Neural crest cell (in vitro differentiated cells): ENCODE measurements at places on chromosomes 13 and 19. TPM values are rescaled to one million over a fixed set of nuclear protein-coding genes. Genes with fewer than 3 reads are reported as not detected.

The RAX2 gene
- not detected in 2 replicates for total RNA-seq

DNA sequence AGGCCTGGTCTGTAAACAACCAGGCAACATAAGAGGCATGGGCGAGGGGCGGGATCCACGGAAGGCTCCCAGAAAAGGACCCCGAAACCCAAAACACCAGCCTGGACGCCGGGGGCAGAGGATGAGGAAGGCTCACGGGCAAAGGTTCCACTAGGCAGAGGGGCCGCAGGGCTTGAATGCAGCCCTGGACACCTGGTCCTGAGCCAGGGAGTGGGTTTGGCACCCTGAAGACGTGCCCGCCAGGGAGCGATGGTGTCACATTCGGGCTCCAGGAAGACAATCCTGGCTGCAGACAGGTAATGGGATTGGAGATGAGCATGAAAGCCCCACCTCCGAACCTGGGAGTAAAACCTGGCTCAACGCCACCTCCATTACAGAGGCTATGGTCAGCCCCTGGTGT is 31.8 kb downstream of the ZNF787 start:
- no peak overlapping the region for H3K27ac ChIP-seq
- H3K4me1 ChIP-seq, result peaks cover 10% of the 10 kb centered on the region
- DNase-seq, result no peak
- peaks cover 23% of the 10 kb centered on the region for H3K36me3 ChIP-seq
- no peak overlapping the region for H3K4me3 ChIP-seq
- H3K27me3 ChIP-seq, result no peaks in the 10 kb centered on the region

GRCh38 chr19:2923510-2923909 is 21.3 kb downstream of the ZNF77 start:
- H3K27ac ChIP-seq, result no peak overlapping the region
- no peaks in the 10 kb centered on the region for H3K27me3 ChIP-seq
- DNase-seq, result no peak

The TMEM255B gene
- 2.4 and 2.5 TPM in 2 replicates for total RNA-seq

DNA sequence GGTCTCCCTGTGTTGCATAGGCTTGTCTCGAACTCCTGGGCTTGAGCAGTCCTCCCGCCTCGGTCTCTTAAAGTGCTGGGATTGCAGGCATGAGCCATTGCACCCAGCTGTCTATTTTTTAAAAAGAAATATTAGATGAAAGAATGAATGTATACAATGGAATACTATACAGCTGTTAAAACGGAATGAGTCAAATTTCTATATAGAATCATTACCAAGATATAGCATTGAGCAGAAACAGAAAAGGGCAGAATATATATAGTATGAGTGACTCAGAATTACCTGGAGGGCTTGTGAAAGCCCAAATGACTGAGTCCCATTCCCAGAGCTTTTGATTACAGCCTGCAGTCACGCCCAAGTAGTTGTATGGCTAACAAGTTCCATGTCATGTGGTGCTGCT is 4.4 kb downstream of the DACT3 start:
- no peak overlapping the region for H3K27ac ChIP-seq
- peaks cover 24% of the 10 kb centered on the region for H3K27me3 ChIP-seq
- H3K36me3 ChIP-seq, result no peaks in the 10 kb centered on the region
- peaks cover 38% of the 10 kb centered on the region for H3K4me1 ChIP-seq
- peak overlapping the region; percentile 36 for H3K4me3 ChIP-seq

GRCh38 chr13:81395368-81395767 is 1054.4 kb upstream of the SPRY2 start:
- peaks cover 24% of the 10 kb centered on the region for H3K4me1 ChIP-seq
- peak overlapping the region; percentile 84 for H3K27ac ChIP-seq
- peak; percentile 4 for DNase-seq
- no peaks in the 10 kb centered on the region for H3K36me3 ChIP-seq
- no peak overlapping the region for H3K4me3 ChIP-seq
- H3K27me3 ChIP-seq, result no peaks in the 10 kb centered on the region

DNA sequence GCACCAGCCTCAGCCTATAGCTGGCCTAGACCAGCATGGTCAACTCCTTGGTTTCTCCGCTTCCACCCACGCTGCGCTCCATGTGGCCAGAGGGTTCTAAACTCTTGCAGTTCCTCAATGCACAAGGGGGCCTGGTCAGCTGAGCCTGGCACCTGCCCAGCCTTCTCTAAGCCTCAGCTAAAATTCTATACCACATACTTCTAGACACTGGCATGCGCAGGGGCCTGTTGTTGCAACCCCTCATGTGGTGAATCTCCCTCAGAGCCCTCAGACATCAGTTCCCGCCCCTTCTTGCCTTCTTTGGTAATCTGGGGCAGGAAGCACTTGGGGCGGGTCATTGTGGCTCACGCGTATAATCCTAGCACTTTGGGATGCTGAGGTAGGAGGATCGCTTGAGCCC is 19.7 kb upstream of the LDLR start:
- no peaks in the 10 kb centered on the region for H3K27me3 ChIP-seq
- no peak overlapping the region for H3K27ac ChIP-seq
- no peak for DNase-seq
- H3K4me1 ChIP-seq, result peaks cover 13% of the 10 kb centered on the region
- H3K36me3 ChIP-seq, result peaks cover 23% of the 10 kb centered on the region

The CHST8 gene
- 0.52 and 0.96 TPM in 2 replicates for total RNA-seq

GRCh38 chr13:34276764-34277163 is 458.8 kb downstream of the RFC3 start:
- no peaks in the 10 kb centered on the region for H3K4me1 ChIP-seq
- H3K36me3 ChIP-seq, result no peaks in the 10 kb centered on the region
- no peak overlapping the region for H3K27ac ChIP-seq
- H3K4me3 ChIP-seq, result no peak overlapping the region

GRCh38 chr13:95710313-95710712 is 33.4 kb downstream of the DNAJC3 start:
- H3K27ac ChIP-seq, result no peak overlapping the region
- H3K36me3 ChIP-seq, result peaks cover 18% of the 10 kb centered on the region
- no peak overlapping the region for H3K4me3 ChIP-seq
- H3K4me1 ChIP-seq, result no peaks in the 10 kb centered on the region
- no peaks in the 10 kb centered on the region for H3K27me3 ChIP-seq

The SERPINE3 gene
- total RNA-seq, result not detected in 2 replicates

The DHDH gene
- 0.47 and 0.82 TPM in 2 replicates for total RNA-seq

GRCh38 chr19:49651820-49652550 is 10.0 kb downstream of the SCAF1 start:
- peaks cover 6% of the 10 kb centered on the region for H3K36me3 ChIP-seq
- no peak overlapping the region for H3K27ac ChIP-seq
- no peak overlapping the region for H3K4me3 ChIP-seq
- H3K4me1 ChIP-seq, result no peaks in the 10 kb centered on the region
- no peak for DNase-seq
